Small intestine (tissue), 16 donors: ENCODE measurements at places on chromosomes 16 and 17. TPM values are rescaled to one million over a fixed set of nuclear protein-coding genes. Genes with fewer than 3 reads are reported as not detected.

DNA sequence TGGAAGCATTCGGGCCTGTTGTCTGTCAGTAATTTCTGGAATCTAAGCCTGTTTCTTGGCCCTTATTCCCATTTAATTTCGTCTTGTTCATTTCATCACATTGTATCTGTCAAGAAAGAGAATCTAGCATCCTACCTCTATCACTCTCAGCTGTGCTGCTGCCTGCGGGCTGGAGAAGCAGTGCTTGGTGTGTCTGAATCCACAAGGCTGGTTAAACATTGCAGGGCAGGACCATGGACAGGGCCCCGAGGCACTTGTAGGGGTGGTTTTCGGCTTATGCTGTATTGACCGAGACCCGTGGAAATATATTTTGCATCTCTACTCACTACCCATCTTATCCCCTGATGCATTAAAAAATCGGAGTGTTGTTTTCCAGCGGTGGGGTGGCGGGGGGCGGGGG is 3.1 kb downstream of the RAB11FIP4 start:
- no peaks in the 10 kb centered on the region for H3K36me3 ChIP-seq
- peak; percentile 20 for DNase-seq
- H3K4me3 ChIP-seq, result no peak overlapping the region
- H3K4me1 ChIP-seq, result no peaks in the 10 kb centered on the region
- no peak overlapping the region for H3K27ac ChIP-seq

- H3K4me1 ChIP-seq, result no peaks in the 10 kb centered on the region
- H3K27me3 ChIP-seq, result no peaks in the 10 kb centered on the region
- no peak overlapping the region for H3K4me3 ChIP-seq
Observed at GRCh38 chr17:6164996-6165395, 94.8 kb downstream of the WSCD1 start.

The CASKIN1 gene
- 0.66 TPM for polyA plus RNA-seq

The NETO2 gene
- polyA plus RNA-seq, result 2.8 TPM

- DNase-seq, result no peak
- peaks cover 2% of the 10 kb centered on the region for H3K36me3 ChIP-seq
- H3K27ac ChIP-seq, result no peak overlapping the region
- no peaks in the 10 kb centered on the region for H3K4me1 ChIP-seq
- H3K4me3 ChIP-seq, result no peak overlapping the region
Observed at GRCh38 chr16:89746043-89746442, 24.7 kb downstream of the ZNF276 start.

DNA sequence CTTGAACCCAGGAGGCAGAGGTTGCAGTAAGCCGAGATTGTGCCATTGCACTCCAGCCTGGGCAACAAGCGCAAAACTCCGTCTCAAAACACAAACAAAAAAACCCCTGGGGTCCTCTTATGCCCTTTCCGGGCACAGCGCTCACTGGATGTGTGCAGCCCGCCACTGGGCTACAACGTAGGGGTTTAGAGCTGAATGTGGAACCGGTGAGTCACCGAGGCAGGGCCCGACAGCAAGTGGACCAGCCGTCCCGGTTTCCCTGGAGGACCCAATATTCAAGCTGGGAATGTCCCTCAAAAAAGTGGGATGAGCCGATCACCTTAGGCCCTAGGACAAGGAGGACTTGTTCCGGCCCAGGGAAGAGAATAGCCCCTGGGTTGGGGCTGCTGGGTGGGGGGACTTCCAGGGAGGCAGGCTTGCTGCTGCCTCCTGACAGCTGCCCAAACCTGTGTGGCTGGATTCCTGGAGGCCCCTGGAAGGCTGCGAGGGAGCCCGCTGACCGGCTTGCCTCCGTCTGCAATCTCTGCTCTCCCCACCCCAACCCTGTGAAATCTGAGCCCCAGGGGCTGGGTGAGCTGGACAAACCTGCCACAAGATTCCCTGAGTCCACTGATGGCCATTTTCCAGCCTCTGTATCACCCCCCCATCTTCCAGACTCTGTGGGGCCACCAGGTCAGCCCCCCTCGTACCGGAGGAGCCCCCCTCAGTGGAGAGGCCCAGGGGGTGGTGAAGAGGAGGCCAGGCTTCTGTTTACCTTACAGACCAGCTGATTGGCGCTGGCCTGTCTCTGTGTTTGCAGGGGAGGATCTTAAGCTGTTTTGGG is 2.9 kb upstream of the CLDN9 start:
- no peak for DNase-seq
- peak overlapping the region; percentile 9 for H3K4me3 ChIP-seq
- H3K27me3 ChIP-seq, result peaks cover 6% of the 10 kb centered on the region
- peaks cover 7% of the 10 kb centered on the region for H3K4me1 ChIP-seq
- H3K36me3 ChIP-seq, result no peaks in the 10 kb centered on the region

- no peak for DNase-seq
- no peak overlapping the region for H3K27ac ChIP-seq
- no peaks in the 10 kb centered on the region for H3K4me1 ChIP-seq
- peak overlapping the region; percentile 3 for H3K4me3 ChIP-seq
Observed at GRCh38 chr17:38509772-38510420, 81.6 kb downstream of the ARHGAP23 start.

DNA sequence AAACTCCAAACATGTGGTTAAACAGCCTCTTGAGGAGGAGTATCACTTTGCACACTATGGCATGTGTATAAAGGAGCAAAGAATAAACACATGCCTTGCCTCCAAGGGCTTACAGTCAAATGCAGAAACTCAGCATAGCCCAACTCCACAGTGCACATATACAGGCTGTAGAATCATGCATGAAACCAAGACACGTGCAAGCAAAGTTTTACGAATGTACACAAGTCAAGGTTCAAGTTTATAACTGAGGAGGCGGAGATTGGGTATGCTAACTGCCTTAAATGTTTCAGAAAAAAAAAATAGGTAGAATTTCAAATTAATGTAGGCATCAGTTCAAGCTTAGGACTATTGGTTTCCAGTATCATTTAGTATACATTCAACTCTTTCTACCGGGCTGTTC is 321.1 kb downstream of the SOX9 start:
- no peak overlapping the region for H3K4me3 ChIP-seq
- H3K4me1 ChIP-seq, result peaks cover 42% of the 10 kb centered on the region
- no peaks in the 10 kb centered on the region for H3K27me3 ChIP-seq
- peak; percentile 80 for DNase-seq
- H3K27ac ChIP-seq, result peak overlapping the region; percentile 77

DNA sequence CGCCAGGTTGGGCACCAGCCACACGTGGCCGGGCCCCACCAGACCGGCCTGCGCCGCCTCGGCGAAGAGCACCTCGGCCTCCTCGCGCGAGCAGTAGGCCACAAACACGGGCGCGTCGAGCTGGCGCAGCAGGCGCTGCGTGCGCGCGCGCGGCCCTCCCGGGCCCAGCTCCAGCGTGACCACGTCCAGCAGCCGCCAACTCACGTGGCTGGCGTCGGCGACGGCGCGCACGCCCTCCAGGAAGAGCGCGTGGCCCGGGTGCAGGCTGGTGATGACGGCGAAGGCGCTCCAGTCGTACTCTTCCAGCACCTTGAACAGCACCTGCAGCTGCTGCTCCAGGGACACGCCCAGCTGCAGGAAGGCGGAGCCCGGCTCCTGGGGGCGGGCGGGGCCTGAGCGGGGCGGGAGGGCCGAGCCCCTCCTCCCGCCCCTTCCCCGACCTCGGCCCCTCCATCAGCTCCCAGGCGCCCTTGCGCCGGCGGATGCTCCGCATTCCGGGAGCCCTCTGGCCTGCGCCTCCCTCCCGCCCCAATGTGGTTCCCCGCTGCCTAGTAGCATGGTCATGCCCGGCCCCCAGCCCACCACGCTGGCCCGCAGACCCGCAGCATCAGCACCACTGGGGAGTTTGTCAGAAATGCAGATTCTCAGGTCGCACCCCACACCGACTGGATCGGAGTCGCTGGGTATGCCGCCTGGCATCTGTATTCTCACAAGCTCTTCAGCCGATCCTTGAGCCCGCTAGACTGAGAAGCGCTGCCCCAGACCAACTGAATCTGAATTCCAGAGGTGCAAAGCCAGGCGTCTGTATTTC is 7.2 kb downstream of the GRIN2C start:
- peak; percentile 79 for DNase-seq
- no peak overlapping the region for H3K27ac ChIP-seq
- no peaks in the 10 kb centered on the region for H3K27me3 ChIP-seq
- H3K36me3 ChIP-seq, result no peaks in the 10 kb centered on the region
- no peak overlapping the region for H3K4me3 ChIP-seq

The OSGIN1 gene
- 3.4 TPM for polyA plus RNA-seq

GRCh38 chr16:87384162-87384874 is 742 bp upstream of the FBXO31 start:
- peak; percentile 56 for DNase-seq
- peak overlapping the region; percentile 90 for H3K4me3 ChIP-seq
- H3K27ac ChIP-seq, result peak overlapping the region; percentile 70

- H3K4me3 ChIP-seq, result no peak overlapping the region
- H3K36me3 ChIP-seq, result no peaks in the 10 kb centered on the region
- no peaks in the 10 kb centered on the region for H3K27me3 ChIP-seq
- no peak overlapping the region for H3K27ac ChIP-seq
- H3K4me1 ChIP-seq, result no peaks in the 10 kb centered on the region
Observed at GRCh38 chr16:74153773-74154172, 142.8 kb upstream of the PSMD7 start.

The CIBAR2 gene
- polyA plus RNA-seq, result not detected

DNA sequence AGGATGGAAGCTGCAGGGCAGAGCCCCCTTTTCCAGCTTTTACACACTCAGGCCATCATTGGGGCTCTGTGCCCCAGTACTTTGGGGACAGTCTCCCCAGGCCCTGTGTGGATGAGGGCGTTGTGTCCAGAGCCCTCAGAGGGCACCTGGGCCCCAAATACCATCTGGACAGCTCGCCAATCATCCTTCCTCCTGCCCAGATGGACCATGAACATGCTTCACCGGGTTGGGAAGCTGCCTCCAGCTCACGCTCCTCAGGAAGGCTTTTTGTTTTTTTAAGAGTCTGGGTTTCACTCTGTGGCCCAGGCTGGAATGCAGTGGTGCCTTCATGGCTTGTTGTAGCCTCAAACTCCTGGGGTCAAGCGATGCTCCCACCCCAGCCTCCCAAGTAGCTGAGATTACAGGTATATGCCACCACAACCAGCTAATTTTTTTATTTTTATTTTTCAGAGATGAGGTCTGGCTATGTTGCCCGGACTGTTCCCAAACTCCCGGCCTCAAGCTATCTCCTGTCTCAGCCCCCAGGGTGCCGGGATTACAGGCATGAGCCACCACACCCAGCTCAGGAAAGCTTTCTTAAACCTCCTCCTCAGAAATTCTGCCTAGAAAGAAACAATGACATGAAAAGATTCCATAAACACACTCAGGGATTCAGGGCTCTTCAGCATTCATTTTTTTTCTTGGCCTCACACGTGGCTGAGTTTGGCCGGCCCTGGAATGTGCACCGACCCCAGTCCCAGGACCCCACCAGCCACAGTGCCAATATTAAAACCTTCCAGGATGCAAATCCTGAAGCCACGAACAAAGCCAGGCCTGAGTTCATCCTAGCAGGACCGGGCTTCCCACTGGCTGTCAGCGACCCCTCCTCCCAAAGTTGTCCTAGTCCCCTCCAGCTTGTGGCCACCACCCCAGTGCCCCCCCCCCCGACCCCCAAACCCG is 27.4 kb upstream of the ZNF423 start:
- H3K4me1 ChIP-seq, result peaks cover 3% of the 10 kb centered on the region
- H3K27me3 ChIP-seq, result no peaks in the 10 kb centered on the region

DNA sequence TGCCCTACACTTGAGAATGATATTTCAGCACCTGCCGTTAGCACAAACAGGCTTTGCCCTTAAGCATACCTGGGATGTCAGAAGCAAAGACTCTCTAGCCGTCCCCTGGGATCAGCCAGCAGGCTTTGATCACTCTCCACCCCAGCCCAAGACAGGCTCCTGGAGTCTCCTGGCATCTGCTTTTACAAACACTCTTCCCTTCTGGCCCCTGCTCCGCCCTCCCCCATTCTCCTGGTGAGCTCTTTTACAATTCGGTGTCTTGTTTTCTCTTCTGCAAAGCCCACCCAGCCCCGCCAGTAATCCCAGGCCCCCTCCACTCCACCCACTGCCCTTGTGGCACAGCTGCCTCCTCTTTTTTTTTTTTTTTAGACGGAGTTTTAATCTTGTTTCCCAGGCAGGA is 50.4 kb downstream of the KATNIP start:
- H3K4me3 ChIP-seq, result no peak overlapping the region
- H3K36me3 ChIP-seq, result no peaks in the 10 kb centered on the region
- DNase-seq, result no peak
- no peaks in the 10 kb centered on the region for H3K4me1 ChIP-seq

The ATP1B2 gene
- polyA plus RNA-seq, result 1.1 TPM

- no peaks in the 10 kb centered on the region for H3K4me1 ChIP-seq
- no peak overlapping the region for H3K4me3 ChIP-seq
- H3K27me3 ChIP-seq, result no peaks in the 10 kb centered on the region
Observed at GRCh38 chr17:74089869-74090464, 113.5 kb upstream of the RPL38 start.

- H3K36me3 ChIP-seq, result peaks cover 20% of the 10 kb centered on the region
- no peak overlapping the region for H3K4me3 ChIP-seq
- no peak overlapping the region for H3K27ac ChIP-seq
Observed at GRCh38 chr16:67641779-67642708, 2.9 kb upstream of the CARMIL2 start.

DNA sequence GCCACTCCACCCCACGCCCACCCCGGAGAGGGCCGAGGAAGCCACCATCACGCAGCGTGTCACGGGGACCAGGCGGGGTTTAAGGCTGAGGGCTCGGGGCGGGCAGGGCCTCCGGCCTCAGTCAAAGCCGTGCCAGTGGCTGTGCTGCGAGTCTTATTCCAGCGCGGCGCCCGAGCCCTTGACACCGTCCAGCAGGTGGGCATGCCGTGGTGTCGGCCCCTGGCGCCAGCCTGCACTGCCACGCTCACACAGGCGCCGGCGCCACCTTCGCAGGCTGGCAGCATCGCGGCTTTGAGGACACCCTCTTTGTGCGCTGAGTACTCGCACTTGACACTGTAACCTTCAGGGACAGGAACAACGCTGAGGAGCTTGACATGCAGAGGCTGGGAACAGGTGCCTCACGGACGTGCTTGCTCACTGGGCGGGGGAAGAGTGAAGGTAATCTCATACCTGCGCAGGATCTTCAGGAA is 34.0 kb upstream of the ZNF629 start:
- no peak for DNase-seq
- no peaks in the 10 kb centered on the region for H3K27me3 ChIP-seq
- no peaks in the 10 kb centered on the region for H3K36me3 ChIP-seq
- H3K27ac ChIP-seq, result no peak overlapping the region
- no peaks in the 10 kb centered on the region for H3K4me1 ChIP-seq

The IRX5 gene
- polyA plus RNA-seq, result 0.13 TPM

GRCh38 chr17:46879101-46879500 is 27.7 kb downstream of the WNT9B start:
- H3K27ac ChIP-seq, result no peak overlapping the region
- DNase-seq, result no peak
- H3K4me3 ChIP-seq, result no peak overlapping the region
- H3K4me1 ChIP-seq, result peaks cover 3% of the 10 kb centered on the region
